ENCODE measurements at places on chromosomes 2 and 18.
A peak's percentile ranks its signal among the peaks of the same experiment; 100 is the strongest.

- no peak for DNase-seq
These were observed 345.7 kb downstream of the SLC4A3 start for GRCh38 chr2:219973136-219973535.

DNA sequence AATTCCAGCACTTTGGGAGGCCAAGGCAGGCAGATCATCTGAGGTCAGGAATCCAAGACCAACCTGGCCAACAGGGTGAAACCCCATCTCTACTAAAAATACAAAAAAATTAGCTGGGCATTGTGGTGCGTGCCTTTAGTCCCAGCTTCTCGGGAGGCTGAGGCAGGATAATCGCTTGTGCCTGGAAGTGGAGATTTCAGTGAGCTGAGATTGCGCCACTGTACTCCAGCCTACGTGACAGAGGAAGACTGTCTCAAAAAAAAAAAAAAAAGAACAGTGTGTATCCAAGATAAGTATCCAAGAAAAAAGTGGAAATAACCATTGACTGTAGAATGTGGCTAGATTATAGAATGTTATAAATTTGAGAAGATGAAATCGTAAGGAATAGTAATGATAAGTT is 142.1 kb downstream of the FAM124B start:
- DNase-seq: no peak

GRCh38 chr18:848062-848861 is 36.2 kb upstream of the YES1 start:
- no peak for DNase-seq

GRCh38 chr18:25518716-25519053 is 166.7 kb upstream of the ZNF521 start:
- DNase-seq: no peak

- DNase-seq: no peak
These were observed 48.2 kb downstream of the NCOA1 start for GRCh38 chr2:24539258-24539657.

- DNase-seq: no peak
These were observed 13.3 kb downstream of the CHRNA1 start for GRCh38 chr2:174750923-174751441.

DNA sequence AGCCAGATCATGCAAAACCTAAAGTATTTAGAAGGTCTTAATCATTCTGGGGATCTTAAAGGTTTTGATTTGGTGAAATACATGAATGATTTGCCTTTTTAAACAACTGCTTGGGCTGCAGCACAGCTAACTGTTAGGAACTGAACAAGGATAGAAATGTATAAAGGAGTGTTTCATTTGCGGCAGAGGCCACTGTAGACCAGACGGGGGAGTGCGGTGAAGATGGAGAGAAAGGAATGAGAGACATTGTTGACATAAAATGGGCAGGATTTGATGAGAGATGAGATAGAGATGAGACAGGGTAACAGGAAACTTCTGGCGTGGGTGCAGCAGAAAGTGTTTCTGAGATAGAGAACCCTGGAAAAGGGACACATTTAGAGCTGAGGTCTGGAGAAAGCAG is 308.1 kb downstream of the TMX3 start:
- DNase-seq: no peak

DNA sequence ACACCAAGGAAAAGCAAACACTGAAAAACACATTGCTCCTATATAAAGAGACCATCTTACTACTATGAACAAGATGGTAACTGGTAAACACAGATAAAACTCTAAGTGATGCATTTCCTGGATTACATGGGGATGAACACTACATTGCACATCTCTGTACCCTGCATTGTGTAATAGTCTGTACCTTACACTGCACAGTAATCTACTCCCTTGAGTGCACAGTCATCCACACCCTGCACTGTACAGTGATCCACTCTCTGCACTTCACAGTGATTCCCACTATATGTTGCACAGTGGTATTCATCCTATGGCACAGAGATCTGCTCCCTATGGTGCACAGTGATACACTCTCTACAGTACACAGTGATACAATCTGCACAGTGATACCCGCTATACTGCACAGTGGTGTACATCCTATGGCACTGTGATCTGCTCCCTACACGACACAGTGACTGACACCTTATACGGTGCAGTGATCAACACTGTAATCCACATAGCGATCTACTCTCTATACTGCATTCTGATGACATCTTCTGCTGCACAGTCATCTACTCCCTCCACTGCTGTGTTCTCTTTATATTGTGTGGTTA is 462.2 kb upstream of the RGPD4 start:
- DNase-seq: no peak

- no peak for DNase-seq
These were observed 315.8 kb downstream of the GULP1 start for GRCh38 chr2:188607501-188607900.

- no peak for DNase-seq
These were observed 38.3 kb downstream of the TMEM17 start for GRCh38 chr2:62467475-62468321.

GRCh38 chr2:48617618-48618017 is at the start of gene GTF2A1L:
GTF2A1L (plus strand) TSS chr2:48617856; CDS start chr2:48617875, 19 bp downstream.
- no peak for DNase-seq

DNA sequence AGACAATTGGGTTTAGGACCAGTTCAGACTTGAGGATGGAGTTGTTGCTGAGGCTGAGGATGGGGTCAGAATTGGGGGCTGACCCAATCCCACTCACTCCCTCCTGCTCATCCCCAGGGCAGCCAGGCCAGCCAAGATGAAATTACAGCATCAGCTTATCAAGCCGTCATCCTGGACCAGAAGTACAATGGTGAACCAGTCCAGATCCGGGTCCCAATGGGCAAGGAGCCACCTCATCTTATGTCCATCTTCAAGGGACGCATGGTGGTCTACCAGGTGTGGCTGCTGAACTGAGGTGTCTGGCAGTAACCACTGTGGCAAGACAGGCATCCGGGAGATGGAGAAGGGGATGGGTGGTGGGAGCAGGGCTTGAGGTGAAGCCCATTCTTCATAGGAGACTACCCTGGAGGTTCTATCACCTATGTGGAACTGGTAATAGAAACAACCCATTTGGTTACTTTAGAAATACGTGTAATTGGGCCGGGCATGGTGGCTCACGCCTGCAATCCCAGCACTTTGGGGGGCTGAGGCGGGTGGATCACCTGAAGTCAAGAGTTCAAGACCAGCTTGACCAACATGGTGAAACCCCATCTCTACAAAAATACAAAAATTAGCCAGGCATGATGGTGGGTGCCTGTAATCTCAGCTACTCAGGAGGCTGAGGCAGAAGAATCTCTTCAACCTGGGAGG is 13.9 kb downstream of the VIL1 start:
- no peak for DNase-seq

DNA sequence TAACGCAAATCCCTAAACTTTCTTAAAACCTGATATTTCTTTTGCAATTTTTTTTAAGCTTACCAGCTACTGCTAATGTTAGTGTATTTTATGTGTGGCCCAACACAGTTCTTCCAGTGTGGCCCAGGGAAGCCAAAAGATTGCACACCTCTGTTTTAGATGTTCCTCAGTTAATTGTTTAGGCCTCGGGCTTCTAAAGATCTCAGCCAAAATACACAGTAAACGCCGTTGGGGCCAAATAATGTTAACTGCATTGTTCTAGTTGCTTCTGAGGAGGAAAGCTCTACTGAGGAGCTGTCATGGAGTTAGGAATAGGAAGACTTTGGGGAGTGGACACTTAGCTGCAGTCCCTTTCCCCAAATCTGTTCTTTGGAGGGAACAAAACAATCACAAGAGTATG is 2.0 kb downstream of the HSPE1 start:
- DNase-seq: no peak

- no peak for DNase-seq
These were observed 98.9 kb downstream of the ABI2 start for GRCh38 chr2:203427061-203427460.

DNA sequence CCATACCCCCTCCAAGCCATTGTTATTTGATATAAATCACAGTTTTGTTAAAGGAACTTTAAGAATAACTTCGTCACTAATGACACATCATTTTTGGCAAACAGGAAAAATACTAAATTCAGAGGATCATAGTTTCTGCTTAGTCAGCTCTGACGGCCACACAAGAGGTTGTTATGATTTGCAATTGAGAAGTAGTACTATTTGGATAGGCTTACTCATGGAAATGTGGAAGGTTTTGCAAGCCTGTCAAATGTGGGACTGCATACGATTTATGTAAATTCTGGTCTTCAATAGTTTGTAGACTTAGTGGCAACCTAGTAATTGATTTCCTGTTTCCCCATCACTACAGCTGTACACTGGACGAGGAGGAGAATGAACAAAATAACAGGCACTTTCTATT is 108.1 kb downstream of the ARHGEF33 start:
- DNase-seq: peak; percentile 88

- DNase-seq: no peak
These were observed 155.1 kb downstream of the DOCK10 start for GRCh38 chr2:224887141-224887540.

DNA sequence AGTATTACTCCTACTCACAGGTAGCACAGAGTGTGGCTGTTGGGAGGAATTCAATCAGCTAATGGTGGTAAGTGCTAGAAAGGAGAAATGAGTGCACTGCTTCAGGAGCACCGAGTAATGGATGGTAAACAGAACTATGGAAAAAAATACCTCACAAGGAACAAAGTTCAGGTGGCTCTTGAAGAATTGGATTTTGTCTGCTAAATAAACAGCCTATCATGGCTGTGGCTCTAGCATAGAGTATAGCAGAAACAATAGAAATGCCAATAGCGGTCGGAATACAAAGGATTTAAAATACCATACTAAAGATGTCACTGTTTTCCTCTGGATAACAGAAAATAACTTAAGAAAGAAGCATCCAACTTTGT is 482.5 kb downstream of the NUP35 start:
- no peak for DNase-seq

DNA sequence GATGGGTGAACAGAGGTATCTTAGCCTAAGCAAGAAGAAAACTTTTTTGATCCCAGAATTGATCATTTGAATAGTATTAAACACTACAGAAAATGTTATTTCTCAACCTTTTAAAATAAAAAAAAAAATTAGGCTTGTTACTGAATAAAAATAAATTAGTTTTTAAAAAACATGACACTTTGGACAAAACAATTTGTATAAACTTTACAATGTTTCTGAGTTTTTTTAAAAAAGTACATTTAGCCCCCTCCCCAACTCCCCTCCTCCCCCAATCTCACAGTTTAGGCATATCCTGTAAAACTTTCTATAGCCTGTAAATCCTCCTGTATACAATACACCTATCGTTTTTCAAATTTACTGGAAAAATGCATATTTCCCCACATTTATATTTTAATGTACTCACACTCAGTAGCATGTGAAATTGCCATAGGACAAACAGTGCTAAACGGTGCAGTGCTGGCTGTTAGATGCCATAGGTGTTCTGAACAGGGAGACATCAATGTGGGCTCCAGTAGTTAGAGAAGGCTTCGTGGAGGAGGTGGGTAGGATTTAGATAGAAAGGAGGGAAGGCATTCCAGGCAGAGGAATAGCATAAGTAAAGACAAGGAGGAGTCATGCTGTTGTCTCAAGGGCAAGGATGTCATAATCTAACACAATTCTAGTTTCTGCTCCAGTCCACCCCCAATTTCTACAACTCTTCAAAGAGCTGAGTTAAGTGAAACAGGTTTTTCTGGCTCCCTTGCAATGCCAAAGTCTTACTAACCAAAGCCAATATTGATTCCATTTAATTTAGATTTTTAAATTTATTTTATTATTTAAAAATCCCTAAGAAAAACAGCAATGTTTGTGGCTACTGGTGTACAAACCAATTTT is 50.9 kb downstream of the SP3 start:
- no peak for DNase-seq

GRCh38 chr2:238515377-238515776 is 88.7 kb downstream of the ASB1 start:
- no peak for DNase-seq

DNA sequence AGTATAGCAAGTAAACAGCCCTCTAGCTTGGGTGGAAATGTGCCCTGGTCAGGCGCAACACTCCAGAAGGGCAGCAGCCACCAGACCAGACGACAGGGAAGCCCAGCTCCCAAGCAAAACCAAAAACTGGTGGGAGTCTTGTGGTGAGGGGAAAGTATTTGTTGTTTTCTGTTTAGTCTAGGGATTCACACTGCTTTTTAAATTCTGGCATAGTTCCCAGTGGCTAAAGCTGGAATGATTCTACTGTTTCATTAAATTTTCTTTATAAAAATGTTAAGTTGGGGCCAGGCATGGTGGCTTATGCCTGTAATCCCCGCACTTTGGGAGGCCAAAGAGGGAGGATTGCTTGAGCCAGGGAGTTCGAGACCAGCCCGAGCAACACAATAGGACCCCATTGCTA is 38.5 kb downstream of the MERTK start:
- no peak for DNase-seq

GRCh38 chr2:101188683-101189405 is 37.7 kb upstream of the TBC1D8 start:
- no peak for DNase-seq

DNA sequence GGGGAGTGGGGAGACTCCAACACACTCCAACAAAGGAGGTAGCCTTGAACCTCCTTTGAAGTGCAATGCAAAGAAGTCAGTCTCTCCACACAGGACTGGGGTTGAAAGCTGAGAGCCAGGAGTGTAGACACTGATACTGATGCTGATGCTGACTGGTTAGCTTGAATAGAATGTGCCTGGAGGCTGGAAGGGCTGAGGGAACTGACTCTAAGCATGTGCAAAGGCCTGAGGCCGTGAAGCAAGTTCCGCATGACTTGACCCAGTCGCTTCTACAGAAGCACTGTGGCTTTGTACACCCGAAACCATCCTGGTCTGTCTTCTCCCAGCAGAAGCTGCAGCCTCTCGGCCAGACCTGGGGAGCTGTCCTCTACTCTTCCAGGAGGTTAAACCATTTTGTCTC is 10.4 kb downstream of the FOXI3 start:
- DNase-seq: no peak

- DNase-seq: no peak
These were observed 17.1 kb upstream of the ATOH8 start for GRCh38 chr2:85736456-85737355.

DNA sequence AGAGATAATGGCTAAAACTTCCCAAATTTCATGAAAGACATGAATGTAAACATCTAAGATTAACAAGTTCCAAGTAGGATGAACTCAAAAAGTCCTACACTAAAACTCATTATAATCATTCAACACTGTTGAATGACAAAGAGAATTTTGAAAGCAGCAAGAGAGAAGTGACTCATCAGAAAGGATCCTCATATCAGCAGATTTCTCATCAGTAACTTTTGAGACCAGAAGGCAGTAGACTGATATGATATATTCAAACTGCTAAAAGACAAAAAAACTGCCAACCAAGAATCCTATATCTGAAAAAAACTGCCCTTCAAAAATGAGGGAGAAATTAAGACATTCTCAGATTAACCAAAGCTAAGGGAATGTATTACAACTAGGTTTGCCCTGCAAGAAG is 130.6 kb upstream of the OTX1 start:
- DNase-seq: no peak

DNA sequence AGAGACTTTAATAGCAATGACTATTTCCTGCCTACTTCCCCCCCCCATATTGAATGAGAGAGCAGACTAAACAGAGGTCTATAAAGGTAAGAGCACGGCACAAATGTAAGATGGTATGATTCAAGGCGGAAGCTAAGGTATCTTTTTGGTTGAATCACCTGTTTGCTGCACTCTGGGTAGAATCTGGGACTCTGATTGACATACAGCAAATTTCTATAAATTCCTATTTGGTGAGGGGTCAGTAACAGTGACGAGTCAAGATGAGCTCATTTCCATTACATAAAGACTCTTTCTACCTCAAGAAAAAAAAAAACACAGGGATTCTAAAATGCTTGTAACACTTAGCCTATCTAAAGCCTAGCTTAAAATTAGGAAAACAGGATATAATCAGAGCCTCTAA is 297.3 kb downstream of the TNS1 start:
- no peak for DNase-seq

Data from AG04450 (cell line).